ENCODE measurements at places on chromosomes 4 and X.

- H3K36me3 ChIP-seq = no peaks in the 10 kb centered on the region
- no peaks in the 10 kb centered on the region for H3K4me1 ChIP-seq
- DNase-seq = no peak
- H3K4me3 ChIP-seq = no peak overlapping the region
- H3K27me3 ChIP-seq = no peaks in the 10 kb centered on the region
- no peak overlapping the region for H3K27ac ChIP-seq
These were observed 127.5 kb upstream of the BMP3 start for GRCh38 chr4:80903020-80903419.

- peaks cover 7% of the 10 kb centered on the region for H3K27me3 ChIP-seq
- H3K27ac ChIP-seq = no peak overlapping the region
- H3K4me1 ChIP-seq = peaks cover 22% of the 10 kb centered on the region
These were observed 111.0 kb downstream of the DHX15 start for GRCh38 chr4:24473309-24473721.

- H3K4me3 ChIP-seq = no peak overlapping the region
- DNase-seq = peak; percentile 56
- no peaks in the 10 kb centered on the region for H3K36me3 ChIP-seq
- H3K4me1 ChIP-seq = peaks cover 7% of the 10 kb centered on the region
These were observed 8.8 kb upstream of the MGST2 start for GRCh38 chr4:139656614-139657486.

DNA sequence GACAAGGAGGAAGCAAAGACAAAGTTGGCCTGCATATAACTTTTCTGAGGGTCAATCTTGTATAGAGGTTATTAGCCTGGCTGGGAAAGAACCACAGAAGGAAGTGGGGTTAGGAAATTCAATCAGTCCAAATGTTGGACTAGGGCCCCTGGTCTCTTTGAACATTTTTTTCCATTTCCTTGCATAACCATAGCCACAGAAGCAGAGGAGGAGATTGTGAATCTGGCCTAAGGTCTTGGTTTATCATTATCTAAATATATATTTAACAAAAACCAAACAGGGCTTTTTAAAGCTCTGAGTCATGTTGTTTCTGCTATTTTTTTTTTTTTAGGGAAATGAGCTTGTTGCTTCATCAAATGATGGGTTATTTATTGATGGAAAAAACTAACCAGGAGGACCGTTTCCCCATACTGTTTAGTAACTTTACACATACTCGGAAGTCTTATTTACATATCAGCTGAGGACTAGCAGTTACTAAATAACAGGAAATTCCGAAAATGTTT lies 97.7 kb upstream of the ACSL4 start:
- H3K27me3 ChIP-seq = peaks cover 3% of the 10 kb centered on the region
- no peaks in the 10 kb centered on the region for H3K36me3 ChIP-seq
- H3K4me3 ChIP-seq = no peak overlapping the region
- H3K27ac ChIP-seq = no peak overlapping the region
- H3K4me1 ChIP-seq = peaks cover 14% of the 10 kb centered on the region
- peak; percentile 67 for DNase-seq

DNA sequence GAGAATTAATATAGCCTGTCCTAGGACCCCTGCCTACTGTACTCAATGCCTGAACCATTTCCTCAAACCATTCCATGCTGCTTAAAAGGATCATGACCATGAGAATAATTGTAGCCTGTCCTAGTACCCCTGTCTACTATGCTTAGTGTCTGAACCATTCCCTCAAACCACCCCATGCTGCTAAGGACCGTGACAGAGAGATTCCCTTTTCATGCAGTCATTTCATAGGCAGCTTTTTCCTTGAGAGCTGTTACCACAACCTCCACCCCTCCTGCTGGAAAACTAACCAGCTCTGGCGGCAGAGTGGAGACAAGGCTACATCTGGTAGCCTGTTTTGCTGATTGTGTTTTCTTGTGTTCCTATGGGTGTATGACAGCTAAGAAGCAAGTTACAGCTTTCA lies 174.9 kb upstream of the SMARCAD1 start:
- no peak for DNase-seq
- H3K27ac ChIP-seq = no peak overlapping the region
- no peaks in the 10 kb centered on the region for H3K27me3 ChIP-seq
- no peaks in the 10 kb centered on the region for H3K4me1 ChIP-seq
- no peak overlapping the region for H3K4me3 ChIP-seq
- no peaks in the 10 kb centered on the region for H3K36me3 ChIP-seq

DNA sequence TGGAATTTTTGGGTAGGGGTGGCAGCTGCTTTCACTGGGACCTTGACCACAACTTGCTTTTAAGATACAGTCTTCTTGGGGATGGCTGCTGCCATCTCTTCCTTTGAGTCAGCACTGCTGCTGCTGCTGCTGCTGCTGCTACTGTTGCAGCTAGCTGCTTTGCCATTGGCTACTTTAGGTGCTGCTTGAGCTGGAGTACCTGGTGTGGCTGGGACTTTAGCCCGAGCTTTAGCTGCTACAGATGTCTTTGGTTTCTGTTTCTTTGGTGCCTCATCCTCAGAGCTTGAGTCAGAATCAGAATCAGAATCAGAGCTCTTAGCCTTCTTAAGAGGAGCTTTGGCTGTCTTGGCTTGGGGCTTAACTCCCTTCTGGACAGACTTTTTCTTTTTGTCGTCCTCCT lies 52.2 kb downstream of the FAM9B start:
- H3K36me3 ChIP-seq = no peaks in the 10 kb centered on the region
- H3K27me3 ChIP-seq = no peaks in the 10 kb centered on the region
- H3K4me3 ChIP-seq = no peak overlapping the region

- H3K27ac ChIP-seq = peak overlapping the region; percentile 49
- no peak overlapping the region for H3K4me3 ChIP-seq
- no peaks in the 10 kb centered on the region for H3K36me3 ChIP-seq
- DNase-seq = no peak
These were observed 57.2 kb downstream of the IRF2 start for GRCh38 chr4:184416913-184417734.

- no peak overlapping the region for H3K27ac ChIP-seq
- H3K4me3 ChIP-seq = no peak overlapping the region
- DNase-seq = no peak
- H3K36me3 ChIP-seq = no peaks in the 10 kb centered on the region
These were observed 30.7 kb downstream of the HS3ST1 start for GRCh38 chr4:11397819-11398610.

- no peaks in the 10 kb centered on the region for H3K27me3 ChIP-seq
- DNase-seq = no peak
- H3K27ac ChIP-seq = no peak overlapping the region
- no peaks in the 10 kb centered on the region for H3K36me3 ChIP-seq
- no peak overlapping the region for H3K4me3 ChIP-seq
These were observed 172.6 kb downstream of the FHIP1A start for GRCh38 chr4:151581570-151581969.

DNA sequence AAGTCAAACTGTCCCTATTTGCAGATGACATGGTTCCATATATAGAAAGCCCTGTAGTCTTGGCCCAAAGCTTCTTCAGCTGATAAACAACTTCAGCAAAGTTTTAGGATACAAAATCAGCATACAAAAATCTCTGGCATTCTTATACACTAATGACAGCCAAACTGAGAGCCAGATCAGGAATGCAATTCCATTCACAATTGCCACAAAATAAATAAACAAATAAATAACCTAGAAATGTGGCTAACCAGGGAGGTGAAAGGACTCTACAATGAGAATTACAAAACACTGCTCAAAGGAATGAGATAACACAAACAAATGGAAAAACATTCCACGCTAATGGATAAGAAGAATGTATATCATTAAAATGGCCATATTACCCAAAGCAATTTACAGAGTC lies 52.9 kb upstream of the CXCL8 start:
- no peak overlapping the region for H3K4me3 ChIP-seq
- H3K36me3 ChIP-seq = no peaks in the 10 kb centered on the region
- H3K27me3 ChIP-seq = no peaks in the 10 kb centered on the region

- H3K36me3 ChIP-seq = no peaks in the 10 kb centered on the region
- peaks cover 25% of the 10 kb centered on the region for H3K4me1 ChIP-seq
- H3K27ac ChIP-seq = no peak overlapping the region
- peaks cover 5% of the 10 kb centered on the region for H3K27me3 ChIP-seq
These were observed 2.3 kb upstream of the RGS12 start for GRCh38 chr4:3290476-3290875.

DNA sequence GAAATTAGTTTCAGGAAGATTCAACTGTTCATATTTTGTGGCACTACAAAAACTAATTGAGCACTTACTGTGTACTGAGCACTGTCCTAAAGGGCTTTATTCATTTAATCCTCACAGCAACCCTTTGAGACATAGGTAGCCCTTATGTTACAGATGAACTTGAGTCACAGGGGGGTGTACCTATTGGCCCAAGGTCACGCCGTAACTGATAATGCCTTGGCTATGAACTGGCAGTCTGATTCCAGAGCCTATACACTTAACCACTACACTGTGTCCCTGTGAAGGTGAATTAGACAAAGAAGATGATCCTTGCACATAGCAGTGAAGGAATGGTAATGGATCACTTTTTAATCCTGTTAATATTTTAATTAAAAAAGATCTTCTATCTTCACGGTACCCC lies 12.0 kb downstream of the TMEM165 start:
- H3K4me1 ChIP-seq = peaks cover 14% of the 10 kb centered on the region
- H3K27me3 ChIP-seq = no peaks in the 10 kb centered on the region
- H3K36me3 ChIP-seq = peaks cover 46% of the 10 kb centered on the region
- no peak overlapping the region for H3K27ac ChIP-seq
- no peak for DNase-seq

DNA sequence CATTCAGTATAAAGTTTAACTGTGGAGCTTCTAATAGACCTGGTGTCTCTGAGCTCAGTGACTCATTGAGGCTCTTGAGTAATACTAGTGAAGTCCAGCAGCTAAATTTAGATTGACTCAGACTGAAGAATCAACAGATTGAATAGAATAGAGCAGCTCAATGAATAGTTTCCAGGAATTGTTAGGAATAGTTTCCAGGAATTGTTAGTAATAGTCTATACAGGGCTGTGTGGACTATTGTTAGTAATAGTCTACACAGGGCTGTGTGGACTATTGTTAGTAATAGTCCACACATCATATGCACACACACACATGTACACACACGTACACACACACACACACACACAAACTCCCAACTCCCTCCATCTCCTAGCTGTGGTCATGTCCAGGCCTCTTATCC lies 3.0 kb downstream of the GIMD1 start:
- H3K4me3 ChIP-seq = no peak overlapping the region
- H3K36me3 ChIP-seq = no peaks in the 10 kb centered on the region
- peak; percentile 95 for DNase-seq
- H3K27me3 ChIP-seq = no peaks in the 10 kb centered on the region

DNA sequence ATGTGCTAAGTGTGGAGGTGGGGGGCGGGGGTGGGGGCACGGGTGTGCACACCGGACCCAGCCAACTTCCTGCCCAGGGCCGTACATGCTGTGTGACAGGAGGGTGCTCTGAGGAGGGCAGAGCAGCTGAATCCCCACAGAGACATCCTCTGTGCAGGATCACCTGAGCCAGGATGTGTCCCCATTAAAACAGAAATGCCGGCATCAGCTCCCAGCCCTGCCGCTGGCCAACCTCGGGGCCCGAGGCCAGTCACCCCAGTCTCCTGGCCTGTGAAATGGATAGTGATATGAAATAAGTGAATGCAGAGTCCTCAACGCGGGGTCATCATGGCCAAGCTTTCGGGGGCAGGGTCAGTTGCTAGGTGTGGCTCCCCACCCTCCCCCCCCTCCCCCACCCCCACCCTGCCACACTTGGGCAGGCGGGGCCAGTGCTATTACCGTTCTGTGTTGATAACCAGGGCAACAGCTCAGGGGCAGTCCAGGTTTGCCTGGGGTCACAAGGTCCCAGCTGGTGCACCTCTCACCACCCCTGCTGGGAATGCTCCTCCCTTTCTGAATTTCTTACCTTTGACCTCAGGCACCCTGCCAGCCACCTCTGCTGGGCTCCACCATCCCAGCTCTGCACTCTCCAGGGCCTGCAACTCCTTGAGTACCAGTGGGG lies 227.2 kb upstream of the PSAPL1 start:
- peaks cover 3% of the 10 kb centered on the region for H3K27me3 ChIP-seq
- H3K27ac ChIP-seq = no peak overlapping the region
- peaks cover 10% of the 10 kb centered on the region for H3K4me1 ChIP-seq
- H3K36me3 ChIP-seq = no peaks in the 10 kb centered on the region
- H3K4me3 ChIP-seq = no peak overlapping the region

DNA sequence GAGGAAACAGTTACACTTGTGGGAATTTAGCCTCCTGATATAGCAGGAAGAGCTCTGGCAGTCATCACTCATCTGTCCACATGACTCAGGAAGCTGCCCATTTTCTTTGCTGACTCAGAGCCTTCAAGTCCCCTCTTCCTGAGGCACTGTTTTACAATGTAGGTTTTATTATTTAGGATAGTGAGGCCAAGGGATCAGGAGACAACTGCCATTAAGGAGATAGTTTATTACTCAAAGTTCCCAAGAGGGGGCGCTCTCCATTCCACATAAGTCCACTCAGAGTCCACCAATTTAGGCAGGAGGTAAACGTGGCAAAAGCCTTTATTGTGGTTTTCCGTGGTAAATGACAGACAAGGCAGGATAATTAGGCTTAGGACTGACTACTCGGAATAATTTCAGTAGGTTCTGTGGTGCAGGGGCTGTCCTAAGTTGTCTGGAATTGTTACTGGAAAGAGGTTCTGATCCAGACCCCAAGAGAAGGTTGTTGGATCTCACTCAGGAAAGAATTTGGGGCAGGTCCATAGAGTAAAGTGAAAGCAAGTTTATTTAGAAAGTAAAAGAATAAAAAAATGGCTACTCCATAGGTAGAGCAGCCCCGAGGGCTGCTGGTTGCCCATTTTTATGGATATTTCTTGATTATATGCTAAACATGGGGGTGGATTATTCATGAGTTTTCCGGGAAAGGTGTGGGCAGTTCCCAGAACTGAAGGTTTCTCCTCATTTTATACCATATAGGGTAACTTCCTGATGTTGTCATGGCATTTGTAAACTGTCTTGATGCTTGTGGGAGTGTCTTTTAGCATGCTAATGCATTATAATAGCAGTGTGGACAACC lies 96.0 kb upstream of the RAB40AL start:
- H3K27me3 ChIP-seq = no peaks in the 10 kb centered on the region
- H3K27ac ChIP-seq = no peak overlapping the region
- DNase-seq = no peak
- H3K36me3 ChIP-seq = no peaks in the 10 kb centered on the region
- H3K4me1 ChIP-seq = no peaks in the 10 kb centered on the region

DNA sequence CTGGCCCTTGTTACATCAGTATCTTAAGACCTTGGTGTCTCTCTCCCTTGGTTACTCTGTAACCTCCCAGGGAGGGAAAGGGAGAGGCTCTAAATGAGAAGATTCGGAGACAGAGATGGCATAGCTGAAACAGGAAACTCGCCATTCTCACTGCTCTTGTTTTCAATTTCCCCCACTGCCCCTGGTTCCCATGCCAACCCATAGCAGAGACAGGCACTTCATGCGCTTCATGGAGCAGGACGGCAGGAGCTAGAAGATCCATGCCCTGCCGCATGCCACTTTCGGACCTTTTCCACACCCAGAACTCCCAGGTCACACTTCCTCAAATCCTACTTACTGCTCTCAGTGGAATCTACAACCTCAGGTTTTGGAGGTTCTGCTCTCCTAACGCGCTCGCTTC lies 3.1 kb downstream of the ZMYM3 start:
- no peak overlapping the region for H3K27ac ChIP-seq
- H3K4me1 ChIP-seq = peaks cover 10% of the 10 kb centered on the region
- peaks cover 2% of the 10 kb centered on the region for H3K36me3 ChIP-seq
- no peak for DNase-seq
- H3K27me3 ChIP-seq = no peaks in the 10 kb centered on the region
- no peak overlapping the region for H3K4me3 ChIP-seq

GRCh38 chr4:100881283-100881682 lies 363.5 kb upstream of the EMCN start:
- H3K36me3 ChIP-seq = no peaks in the 10 kb centered on the region
- H3K27me3 ChIP-seq = no peaks in the 10 kb centered on the region
- no peaks in the 10 kb centered on the region for H3K4me1 ChIP-seq
